ENCODE measurements at places on chromosomes 5 and 9. TPM values are rescaled to one million over a fixed set of nuclear protein-coding genes. Genes with fewer than 3 reads are reported as not detected.

Gene BARHL1
- not detected for polyA plus RNA-seq

Gene MYOZ3
- polyA plus RNA-seq = 13.1 TPM

Gene OSTF1
- polyA plus RNA-seq = 67.5 TPM

Gene LIFR
- polyA plus RNA-seq = 189 TPM

Gene ATP10B
- polyA plus RNA-seq = 0.20 TPM

Gene ZNF483
- polyA plus RNA-seq = 4.9 TPM

Gene FBLL1
- polyA plus RNA-seq = 0.37 TPM

Gene TMEM171
- not detected for polyA plus RNA-seq

Gene NR5A1
- 0.14 TPM for polyA plus RNA-seq

Gene PTTG1
- 70.6 TPM for polyA plus RNA-seq

Gene MAMDC2
- 6.9 TPM for polyA plus RNA-seq

Gene C1QTNF3
- 22.6 TPM for polyA plus RNA-seq

Gene PSD2
- polyA plus RNA-seq = 1.7 TPM

Gene GDNF
- polyA plus RNA-seq = 0.07 TPM

Gene GALNT10
- polyA plus RNA-seq = 23.3 TPM

Gene KIF4B
- polyA plus RNA-seq = 0.24 TPM

Gene LPCAT1
- polyA plus RNA-seq = 116 TPM

Gene RGS7BP
- 28.9 TPM for polyA plus RNA-seq

Gene C9orf152
- polyA plus RNA-seq = 12.9 TPM

Gene CREBRF
- 21.7 TPM for polyA plus RNA-seq

Gene SPINK7
- 0.67 TPM for polyA plus RNA-seq

Gene GFI1B
- polyA plus RNA-seq = 1.4 TPM

Gene ARSK
- 12.3 TPM for polyA plus RNA-seq

Gene CCDC192
- polyA plus RNA-seq = 1.1 TPM

Gene PCDHGB6
- polyA plus RNA-seq = 7.6 TPM

Gene PCDHGC4
- 1.8 TPM for polyA plus RNA-seq

Gene SLC25A2
- 0.14 TPM for polyA plus RNA-seq

Gene IL5
- 0.36 TPM for polyA plus RNA-seq

Gene CEP72
- polyA plus RNA-seq = 8.6 TPM

Gene ANKRD55
- polyA plus RNA-seq = 0.73 TPM

Gene WDR55
- 19.1 TPM for polyA plus RNA-seq

Gene OTP
- polyA plus RNA-seq = not detected

Gene RHOBTB3
- polyA plus RNA-seq = 56.5 TPM

Gene TAF1L
- 0.11 TPM for polyA plus RNA-seq

Gene ANKDD1B
- polyA plus RNA-seq = 3.0 TPM

Gene PGM5
- 51.9 TPM for polyA plus RNA-seq

Gene SEMA5A
- 18.7 TPM for polyA plus RNA-seq

Gene NKD2
- 8.9 TPM for polyA plus RNA-seq

Gene CEP120
- 28.2 TPM for polyA plus RNA-seq

Gene GALNT12
- polyA plus RNA-seq = 24.6 TPM

Gene POU5F2
- 0.09 TPM for polyA plus RNA-seq

Gene ENTPD8
- polyA plus RNA-seq = 0.68 TPM

Gene SLC6A7
- polyA plus RNA-seq = 0.13 TPM

Gene PALM2AKAP2
- polyA plus RNA-seq = 26.9 TPM

Gene EEIG1
- 28.2 TPM for polyA plus RNA-seq

Gene GCNT4
- 1.2 TPM for polyA plus RNA-seq

Gene DNAH5
- polyA plus RNA-seq = 0.61 TPM

Gene TMOD1
- polyA plus RNA-seq = 1.1 TPM

Gene FCN2
- polyA plus RNA-seq = not detected

Gene PCDHB8
- polyA plus RNA-seq = 0.72 TPM

Gene OXCT1
- 24.4 TPM for polyA plus RNA-seq

Gene IFNW1
- polyA plus RNA-seq = 0.07 TPM

Gene IFNA7
- polyA plus RNA-seq = not detected

Gene TRAF1
- polyA plus RNA-seq = 7.3 TPM

Gene MAST4
- 52.1 TPM for polyA plus RNA-seq

Gene QRFP
- 0.59 TPM for polyA plus RNA-seq

Gene PCDHA13
- polyA plus RNA-seq = 0.28 TPM

Data from left lung (tissue), 14 donors.